ENCODE measurements at places on chromosomes 4 and X.

DNA sequence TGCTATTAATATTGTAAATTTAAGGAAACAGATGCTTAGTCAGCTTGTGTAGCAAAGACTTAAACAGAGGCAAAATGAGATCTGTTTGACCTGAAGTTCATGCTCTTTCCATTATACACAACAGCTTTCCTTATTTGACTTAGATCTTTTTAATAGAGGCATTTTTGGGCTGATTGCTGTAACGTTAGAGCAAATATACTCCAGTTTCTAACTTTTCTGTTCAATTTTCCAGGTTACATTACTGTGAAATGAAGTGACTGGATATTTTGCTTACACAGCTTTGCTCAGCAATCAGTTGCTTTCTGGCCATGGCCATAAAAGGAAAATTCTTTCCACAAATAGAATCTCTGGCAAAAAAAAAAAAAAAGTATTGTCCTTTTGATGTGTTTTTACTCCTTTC lies 146.2 kb downstream of the PCDH7 start:
- no peak for DNase-seq

- no peak for DNase-seq
Measured at GRCh38 chr4:186979961-186980745, 256.5 kb upstream of the FAT1 start.

GRCh38 chr4:74093981-74094623 lies 4.9 kb downstream of the CXCL2 start:
- DNase-seq, result no peak

GRCh38 chr4:74331252-74331651 lies 23.0 kb downstream of the EPGN start:
- DNase-seq, result no peak

- DNase-seq, result no peak
Measured at GRCh38 chr4:40289366-40290188, 45.6 kb upstream of the CHRNA9 start.

GRCh38 chr4:159075531-159075932 lies 27.3 kb upstream of the RAPGEF2 start:
- no peak for DNase-seq

DNA sequence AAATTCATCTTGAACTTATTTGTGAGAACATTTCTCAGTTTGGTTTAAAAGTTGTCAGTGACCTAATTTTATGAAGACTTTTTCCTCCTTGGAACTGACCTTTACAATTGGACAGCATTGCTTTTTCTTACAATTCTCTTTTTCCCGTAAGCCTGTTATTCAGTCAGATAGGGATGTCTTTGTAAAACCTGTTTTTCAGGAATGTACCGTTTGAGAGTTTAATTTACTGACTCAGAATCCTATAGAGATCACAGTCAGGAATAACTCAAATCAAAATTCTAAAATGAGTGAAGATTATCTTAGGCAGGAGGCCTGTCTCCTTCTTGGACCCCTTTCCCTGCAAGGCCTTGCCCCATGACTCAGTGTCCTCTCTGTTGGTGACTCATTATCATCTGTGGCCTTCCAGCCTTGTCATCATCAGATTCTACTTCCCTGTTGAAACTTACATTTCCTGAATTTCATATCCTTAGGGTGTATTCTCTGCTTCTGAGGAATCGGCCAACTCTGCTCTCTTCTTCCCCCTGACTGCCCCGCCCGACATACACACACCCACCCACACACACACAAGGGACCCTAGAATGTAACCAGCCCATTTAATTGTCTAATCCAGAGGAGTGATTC lies 99.8 kb downstream of the ARHGAP10 start:
- peak; percentile 91 for DNase-seq

Data from skeletal muscle cell (primary cell).